NCI-H1417 treated with DMSO at 0.1 percent for 48 hours (cell line): ENCODE measurements at places on chromosomes 16 and 17.

DNA sequence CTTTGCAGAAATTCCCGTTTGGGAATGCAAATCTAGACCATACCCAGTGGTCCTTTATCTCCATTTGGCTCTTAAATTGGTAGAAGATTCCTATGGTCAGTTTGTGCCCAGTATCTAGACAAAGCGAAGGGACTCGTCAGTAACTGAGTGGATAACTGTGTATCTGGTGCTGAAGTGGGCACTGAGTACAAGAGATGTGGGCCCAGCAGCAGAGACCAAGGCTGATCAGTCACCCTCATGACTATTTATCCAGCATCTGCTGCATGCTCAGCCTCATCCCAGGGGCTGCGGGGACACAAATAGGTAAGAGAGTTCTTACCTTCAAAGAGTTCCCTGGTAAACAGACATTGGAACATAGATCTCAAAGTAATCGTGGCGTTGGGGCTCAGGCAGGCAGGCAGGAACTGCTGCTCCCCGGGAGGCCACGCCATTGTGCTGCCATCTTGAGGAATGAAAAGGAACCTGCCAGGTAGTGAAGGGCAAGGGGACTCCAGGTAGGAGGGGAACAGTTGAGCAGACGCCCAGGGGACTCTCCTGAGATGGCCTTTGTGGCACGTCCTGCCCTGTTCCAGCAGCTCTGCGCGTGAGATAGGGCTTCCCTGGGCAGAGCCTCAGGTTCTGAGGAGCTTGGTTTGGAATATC, 10.3 kb downstream of the NT5M start:
- no peak for DNase-seq

DNA sequence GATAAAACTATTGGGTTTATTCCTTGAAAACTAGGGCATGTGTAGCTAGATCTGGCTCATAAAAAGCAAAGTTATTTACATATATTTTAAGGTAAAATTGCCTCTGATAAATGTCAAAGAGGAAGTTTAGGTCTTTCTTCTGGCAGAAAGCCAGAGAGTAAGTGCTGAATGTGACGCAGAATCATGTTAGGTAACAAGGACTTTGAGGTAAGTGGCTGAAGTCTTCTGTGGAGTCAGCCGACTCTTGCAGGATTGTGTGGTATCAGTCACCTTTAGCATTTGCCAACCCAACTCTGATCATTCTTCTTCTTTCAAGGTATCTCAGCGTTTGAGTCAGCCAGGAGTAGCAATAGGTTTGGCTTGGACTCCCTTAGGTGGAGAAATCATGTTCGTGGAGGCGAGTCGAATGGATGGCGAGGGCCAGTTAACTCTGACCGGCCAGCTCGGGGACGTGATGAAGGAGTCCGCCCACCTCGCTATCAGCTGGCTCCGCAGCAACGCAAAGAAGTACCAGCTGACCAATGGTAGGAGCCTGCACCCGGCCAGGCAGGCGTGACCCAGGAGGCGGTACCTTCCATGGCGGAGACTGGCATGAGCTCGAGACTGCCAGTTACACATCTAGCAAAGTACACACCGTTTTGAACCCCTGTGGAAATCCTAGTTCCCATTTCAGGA, 37.9 kb downstream of the SIAH1 start:
- no peak for DNase-seq

- DNase-seq = no peak
Observed at GRCh38 chr16:50268352-50268751, 2.0 kb downstream of the ADCY7 start.

GRCh38 chr16:22312897-22313781, 15.9 kb downstream of the POLR3E start:
- no peak for DNase-seq

DNA sequence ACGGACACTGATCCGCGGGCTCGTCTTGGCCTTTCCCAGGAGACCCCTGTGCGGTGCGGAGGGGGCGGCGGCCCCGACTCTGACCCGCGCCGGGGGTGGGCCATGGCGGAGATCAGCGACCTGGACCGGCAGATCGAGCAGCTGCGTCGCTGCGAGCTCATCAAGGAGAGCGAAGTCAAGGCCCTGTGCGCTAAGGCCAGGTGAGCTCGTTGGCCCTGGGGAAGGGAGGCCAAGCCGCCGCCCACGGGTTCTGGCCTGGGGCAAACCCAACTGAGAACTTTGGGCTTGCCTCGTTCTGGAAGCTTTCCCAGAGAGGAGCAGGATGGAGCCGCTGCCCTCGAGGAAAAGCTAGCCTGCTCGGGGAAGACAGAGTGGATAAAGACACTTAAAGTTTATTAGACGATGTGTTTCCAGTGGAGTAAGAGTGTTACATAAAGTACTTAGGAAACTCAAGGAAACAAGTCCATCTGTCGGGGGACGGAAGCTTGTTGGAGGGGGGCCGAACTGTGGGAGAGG, 540 bp downstream of the PPP4C start:
- no peak for DNase-seq

DNA sequence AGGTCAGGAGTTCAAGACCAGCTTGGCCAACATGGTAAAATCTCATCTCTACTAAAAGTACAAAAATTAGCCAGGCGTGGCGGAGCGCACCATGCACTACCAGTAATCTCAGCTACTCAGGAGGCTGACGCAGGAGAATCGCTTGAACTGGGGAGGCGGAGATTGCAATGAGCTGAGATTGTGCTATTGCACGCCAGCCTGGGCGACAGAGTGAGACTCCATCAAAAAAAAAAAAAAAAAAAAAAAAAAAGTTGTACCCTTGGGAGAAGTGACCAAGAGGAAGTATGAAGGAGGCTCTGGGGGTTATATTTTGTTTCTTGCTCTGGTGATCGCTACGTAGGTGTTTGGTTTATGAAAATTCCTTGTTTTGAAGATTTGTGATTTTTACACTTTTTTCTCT, 66.3 kb downstream of the LITAF start:
- DNase-seq = no peak

DNA sequence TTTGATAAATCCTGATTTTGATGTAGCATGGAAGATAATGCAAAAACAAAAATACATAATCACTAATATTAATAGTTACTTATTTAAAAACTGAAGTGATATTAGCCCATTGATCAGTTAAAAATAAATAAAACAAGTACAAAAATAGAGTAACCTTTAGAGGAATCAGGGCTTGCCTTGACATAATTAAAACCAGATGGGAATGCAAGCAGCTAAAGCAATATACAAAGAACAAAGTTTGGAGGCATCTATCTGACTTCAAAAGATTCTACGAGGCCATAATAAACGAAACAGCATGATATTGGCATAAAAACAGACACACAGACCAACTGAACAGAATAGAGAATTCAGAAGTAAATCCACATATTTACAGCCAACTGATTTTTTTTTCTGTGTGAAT, 15.0 kb upstream of the HEATR3 start:
- no peak for DNase-seq

- no peak for DNase-seq
Observed at GRCh38 chr17:38435795-38436194, 7.5 kb downstream of the ARHGAP23 start.

DNA sequence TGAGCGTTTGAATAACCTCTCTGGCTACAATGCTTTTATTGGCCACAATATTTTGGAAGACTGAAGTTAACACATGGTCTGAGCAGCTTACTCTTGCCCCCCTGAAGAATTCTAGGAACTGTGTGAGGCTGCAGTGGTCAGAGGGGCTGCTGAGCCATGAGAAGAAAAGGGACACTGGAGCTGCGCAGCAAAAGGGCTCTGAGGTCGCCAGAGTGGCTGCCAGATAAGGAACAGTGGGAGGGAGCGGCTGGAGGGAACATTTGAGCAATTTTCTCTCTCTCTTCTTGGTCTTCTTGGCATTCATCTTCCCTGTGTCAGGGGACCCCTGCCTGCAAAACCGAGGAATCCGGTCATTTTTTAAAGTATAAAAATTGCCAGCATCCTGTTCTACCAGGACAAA, 66.1 kb downstream of the CPPED1 start:
- no peak for DNase-seq

DNA sequence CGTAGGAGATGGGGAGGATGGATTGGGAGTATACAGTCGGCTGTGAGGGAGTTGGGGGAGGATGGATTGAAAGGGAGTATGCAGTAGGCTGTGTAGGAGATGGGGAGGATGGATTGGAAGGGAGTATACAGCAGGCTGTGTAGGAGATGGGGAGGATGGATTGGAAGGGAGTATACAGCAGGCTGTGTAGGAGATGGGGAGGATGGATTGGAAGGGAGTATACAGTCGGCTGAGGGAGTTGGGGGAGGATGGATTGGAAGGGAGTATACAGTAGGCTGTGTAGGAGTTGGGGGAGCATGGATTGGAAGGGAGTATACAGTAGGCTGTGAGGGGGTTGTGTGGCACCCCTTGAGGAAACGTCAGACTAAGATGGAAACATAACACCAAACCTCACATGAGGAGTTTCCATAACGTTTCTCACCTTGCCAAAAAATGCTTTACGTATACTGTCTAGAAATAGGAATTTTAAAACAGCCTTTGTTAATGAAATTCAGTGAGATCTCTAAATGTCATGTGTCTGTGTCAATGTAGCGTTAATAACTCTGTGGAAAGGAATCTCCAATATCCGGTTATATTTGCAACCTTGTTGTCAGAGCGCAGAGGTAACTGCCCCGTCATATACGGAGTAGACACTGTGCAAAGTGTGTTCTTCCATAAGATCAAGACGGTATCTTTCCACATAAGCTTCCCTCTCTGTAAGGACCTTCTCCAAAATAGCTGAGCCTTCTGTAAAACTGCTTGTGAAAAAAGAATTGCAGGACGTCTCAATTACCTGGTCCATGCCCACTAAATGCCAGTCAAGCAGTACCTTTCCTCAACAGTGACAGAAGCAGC, 6.3 kb upstream of the VPS53 start:
- no peak for DNase-seq

GRCh38 chr17:35918665-35919064, 11.9 kb downstream of the RDM1 start:
- DNase-seq = no peak

GRCh38 chr17:67310406-67310805, 56.0 kb downstream of the PSMD12 start:
- no peak for DNase-seq

DNA sequence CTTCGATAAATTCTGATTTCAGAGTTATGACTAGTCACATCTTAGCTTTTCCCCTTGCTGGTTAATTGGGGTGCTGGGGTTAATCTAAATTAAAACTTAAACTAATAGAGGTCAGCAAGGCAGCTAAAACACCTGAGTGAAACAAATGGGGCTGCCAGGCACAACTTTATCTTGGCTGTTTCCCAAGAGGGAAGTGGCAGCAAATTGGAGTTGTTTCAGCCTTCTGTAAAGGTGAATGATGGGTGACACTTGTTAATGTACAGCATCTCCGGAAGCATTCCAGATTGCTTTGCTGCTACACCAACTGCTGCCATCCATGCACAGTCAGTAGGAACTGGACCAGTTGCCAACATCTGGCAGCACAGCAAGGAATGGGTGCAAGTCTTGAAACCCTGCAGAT, 43.9 kb downstream of the AATF start:
- no peak for DNase-seq

GRCh38 chr17:7077911-7078546, 2.0 kb downstream of the CLEC10A start:
- no peak for DNase-seq

DNA sequence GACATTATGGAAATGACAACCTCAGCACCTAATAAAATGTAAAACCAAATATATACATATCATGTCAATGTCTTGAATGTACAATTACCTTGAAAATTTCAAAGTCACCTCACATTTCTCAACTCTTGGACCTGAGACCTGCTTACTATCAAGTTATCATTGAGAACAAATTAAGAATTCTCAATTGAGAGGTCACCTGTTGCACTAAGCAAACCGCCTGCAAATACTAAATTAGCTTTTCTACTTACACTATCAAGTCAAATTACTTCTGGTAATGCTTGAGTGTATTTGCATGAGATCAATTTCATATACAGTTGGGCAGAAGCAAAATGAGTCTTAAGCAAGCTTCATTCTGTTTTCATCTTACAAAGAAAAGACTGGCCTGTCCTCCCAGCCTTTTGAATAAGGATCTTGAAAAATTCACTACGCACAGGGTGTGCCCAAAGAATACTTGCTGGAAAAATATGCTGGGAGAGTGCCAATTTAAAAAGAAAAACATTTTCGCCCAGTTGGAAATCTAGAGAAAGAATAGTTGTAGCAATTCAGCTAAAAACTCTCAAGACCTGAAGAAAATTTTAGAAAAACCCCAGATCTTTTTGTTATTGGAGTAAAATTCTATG, 35.7 kb downstream of the KANSL1 start:
- DNase-seq = no peak

GRCh38 chr17:15406081-15406480, 61.3 kb downstream of the CDRT4 start:
- no peak for DNase-seq

DNA sequence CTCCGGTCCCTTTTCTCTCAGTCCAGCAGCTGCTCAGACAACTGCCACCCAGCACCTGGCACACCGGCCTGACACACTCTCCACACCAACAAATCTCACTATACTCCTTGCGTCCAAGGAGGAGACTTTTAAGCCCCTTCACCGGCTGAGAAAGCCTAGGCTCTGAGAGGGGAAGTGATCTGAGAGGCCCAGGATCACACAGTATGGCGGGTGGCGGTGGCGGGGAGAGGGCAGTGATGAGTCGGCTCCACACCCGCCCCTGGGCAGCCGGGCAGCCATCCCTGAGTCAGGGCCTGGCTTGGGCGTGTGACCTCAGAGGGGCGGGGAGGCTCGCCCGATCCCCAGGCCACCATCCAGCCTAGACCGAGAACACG, 569 bp downstream of the FLII start:
- no peak for DNase-seq

DNA sequence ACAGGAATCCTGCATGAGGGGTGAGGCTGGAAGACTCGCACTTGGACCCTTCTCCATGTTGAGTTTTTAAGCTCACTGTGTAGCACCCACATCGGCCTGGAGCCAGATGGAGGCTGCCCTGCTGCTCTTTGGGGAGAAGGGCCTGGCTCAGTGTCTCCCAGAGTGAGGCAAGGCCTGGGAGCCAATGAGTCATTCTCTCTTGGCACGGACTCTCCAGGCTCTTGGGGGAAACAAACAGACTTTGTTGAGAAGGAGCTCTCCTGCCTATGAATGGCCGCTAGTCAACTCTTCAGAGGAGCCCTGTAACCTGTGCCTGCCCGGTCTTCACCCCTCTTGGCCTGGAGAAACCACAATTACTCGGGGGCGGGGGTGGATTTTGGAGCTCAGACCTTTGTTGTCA, 50.8 kb upstream of the MAF start:
- no peak for DNase-seq

GRCh38 chr16:11738742-11739544, 3.7 kb downstream of the TXNDC11 start:
- no peak for DNase-seq

GRCh38 chr17:77118251-77118928, 22.4 kb upstream of the SEC14L1 start:
- DNase-seq = no peak

- no peak for DNase-seq
Observed at GRCh38 chr17:55434721-55435120, 13.1 kb upstream of the MMD start.

GRCh38 chr16:27670071-27670810, 120.3 kb downstream of the KATNIP start:
- DNase-seq = no peak

DNA sequence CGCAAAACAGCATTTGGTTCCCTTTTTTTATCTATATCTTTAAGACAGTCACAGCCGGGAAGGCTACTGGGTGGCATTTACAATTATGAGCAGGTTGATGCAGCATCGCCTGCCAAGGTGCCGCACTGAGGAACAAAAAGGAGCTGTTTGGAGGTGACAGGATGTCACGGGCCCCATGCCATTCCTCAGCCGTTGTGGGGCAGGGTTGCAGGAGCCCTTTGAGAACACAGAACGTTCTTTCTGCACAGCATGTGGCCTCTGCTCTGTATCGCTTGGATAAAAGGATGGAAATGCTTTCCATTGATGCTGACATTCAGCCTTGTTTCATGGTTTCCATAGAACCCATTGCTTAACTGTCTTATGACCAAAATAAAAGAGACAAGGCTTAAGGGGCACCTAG, 141.9 kb upstream of the CDH5 start:
- no peak for DNase-seq
